NCI-H2081 treated with DMSO at 0.1 percent for 48 hours (cell line): ENCODE measurements at places on chromosomes 6 and 20.

DNA sequence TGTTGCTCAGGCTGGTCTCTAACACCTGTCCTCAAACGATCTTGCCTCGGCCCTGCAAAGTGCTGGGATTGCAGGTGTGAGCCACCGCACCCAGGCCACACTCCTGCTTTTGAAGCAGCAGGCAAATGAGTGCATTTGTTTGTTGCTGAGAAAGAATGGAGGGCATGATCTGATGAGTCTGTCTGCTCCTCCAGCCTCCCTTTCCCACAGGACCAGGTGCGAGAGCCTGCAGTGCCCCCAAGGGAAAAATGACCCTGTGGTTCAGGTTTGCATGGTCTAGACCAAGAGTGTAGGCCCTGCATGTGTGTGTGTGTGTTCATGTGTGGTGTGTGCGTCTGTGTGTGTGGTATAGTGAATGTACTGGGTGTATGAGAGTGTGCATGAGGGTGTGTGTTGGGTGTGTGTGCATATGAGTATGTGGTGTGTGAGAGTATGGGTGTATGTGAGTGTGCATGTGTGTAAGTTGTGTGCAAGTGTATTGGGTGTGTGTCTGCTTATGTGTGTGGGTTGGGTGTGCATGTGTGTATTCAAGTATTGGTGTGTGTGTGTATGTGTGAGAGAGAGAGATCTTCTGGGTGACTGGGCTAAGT lies 22.8 kb upstream of the FOXC1 start:
- no peak for DNase-seq

GRCh38 chr6:2385471-2385983 lies 140.1 kb upstream of the GMDS start:
- no peak for DNase-seq

DNA sequence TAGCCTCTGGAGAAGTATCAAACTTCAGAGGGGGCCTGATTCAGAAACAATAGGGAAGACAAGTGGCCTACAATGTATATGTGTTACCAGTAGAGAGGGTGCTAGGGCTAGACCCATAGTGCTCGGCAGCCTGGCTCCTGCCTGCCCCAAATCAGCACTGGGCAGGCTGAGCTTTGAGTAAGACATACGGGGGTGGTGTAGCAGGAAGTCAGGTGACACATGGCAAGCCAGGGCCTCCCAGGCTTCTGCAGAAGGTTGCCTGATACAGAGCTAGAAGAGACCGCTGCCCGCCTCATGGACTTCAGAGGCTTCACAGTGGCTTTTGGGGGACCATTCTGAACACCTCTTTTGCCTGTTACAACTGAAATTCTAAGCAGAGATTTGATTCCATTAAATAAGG lies 43.4 kb downstream of the RALY start:
- DNase-seq, result no peak

- DNase-seq, result no peak
Observed at GRCh38 chr6:166258854-166259276, 49.3 kb downstream of the PRR18 start.

GRCh38 chr20:35015863-35016193 lies 60.2 kb downstream of the MYH7B start:
- no peak for DNase-seq

GRCh38 chr6:161522276-161522675 lies 248.4 kb upstream of the AGPAT4 start:
- DNase-seq, result no peak

GRCh38 chr6:32436995-32437836 lies 2.5 kb upstream of the HLA-DRA start:
- no peak for DNase-seq

DNA sequence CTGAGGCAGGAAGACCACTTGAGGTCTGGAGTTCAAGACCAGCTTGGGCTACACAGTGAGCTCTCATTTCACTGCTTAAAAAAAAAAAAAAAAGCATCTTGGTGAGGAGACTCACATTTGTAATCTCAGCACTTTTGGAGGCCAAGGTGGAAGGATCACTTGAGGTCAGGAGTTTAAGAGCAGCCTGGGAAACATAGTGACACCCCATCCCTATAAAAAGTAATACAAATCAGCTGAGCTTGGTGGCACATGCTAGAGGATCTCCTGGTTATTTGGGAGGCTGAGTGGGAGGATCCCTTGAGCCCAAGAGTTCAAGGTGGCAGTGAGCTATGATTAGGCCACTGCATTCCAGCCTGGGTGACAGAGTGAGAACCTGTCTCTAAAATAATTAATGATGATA lies 29.4 kb upstream of the SYNCRIP start:
- no peak for DNase-seq

DNA sequence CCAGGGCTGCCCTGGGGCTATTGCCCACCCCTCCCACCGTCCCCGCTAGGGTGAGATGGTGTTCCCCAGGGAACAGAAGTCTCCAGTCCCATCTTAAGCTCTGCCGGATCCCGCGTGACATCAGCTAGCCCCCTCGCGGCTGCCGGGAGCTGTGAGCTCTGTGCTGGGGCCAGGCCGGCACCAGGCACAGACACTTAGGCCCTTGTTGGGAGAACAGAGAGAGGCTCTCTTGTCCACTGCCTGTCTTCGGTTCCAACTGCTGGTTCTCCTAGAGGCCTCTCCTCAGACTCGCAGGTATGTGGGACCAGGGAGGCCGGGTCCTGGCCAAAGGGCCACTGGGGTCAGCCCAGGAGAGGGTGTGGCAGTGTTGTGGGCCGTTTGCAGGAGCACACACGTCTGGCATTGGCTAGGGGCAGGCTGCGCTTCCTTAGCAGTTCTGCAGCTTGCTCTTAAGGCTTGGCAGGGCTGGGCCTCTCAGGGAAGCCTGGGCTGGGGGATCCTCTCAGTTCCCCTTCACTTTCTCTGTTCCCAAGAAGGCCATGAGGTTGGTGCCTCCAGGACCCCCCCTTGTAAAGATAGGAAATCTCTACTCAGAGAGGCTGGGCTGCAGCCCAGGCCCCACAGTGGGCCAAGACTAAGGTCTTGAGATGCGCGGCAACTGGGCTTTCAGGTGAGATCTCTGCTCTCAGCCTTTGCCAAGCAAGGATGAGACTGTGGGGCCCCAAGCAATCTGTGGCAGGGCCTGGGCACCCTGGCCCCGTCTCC lies 6.3 kb downstream of the SGK2 start:
- DNase-seq, result no peak

- no peak for DNase-seq
Observed at GRCh38 chr20:12068121-12068520, 150.4 kb downstream of the BTBD3 start.

DNA sequence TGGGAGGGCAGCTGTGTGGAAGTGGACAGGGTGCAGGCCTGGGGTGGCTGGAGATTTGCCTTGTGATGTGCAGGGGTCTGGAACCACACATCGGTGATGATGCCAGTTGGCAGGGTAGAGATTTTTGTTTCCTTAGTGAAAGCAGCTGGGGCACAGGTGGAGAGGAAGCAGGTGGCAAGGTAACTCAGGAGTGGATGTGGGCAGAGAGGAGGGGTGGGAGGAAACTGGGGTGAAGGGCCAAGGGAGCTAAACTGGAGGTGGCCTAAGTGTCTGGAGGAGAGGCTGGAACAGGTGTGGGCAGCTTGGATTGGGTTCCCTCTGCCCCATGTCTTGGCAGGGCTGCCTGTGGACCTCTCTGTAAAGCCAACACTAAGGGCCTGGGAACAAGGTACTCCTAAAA lies 4.7 kb upstream of the SCUBE3 start:
- no peak for DNase-seq

- no peak for DNase-seq
Observed at GRCh38 chr6:113287396-113287795, 569.7 kb upstream of the MARCKS start.

GRCh38 chr6:92945799-92946198 lies 473.6 kb downstream of the EPHA7 start:
- DNase-seq, result no peak

GRCh38 chr6:32244946-32245398 lies 21.1 kb upstream of the NOTCH4 start:
- no peak for DNase-seq

- no peak for DNase-seq
Observed at GRCh38 chr6:152378169-152378568, 259.0 kb downstream of the SYNE1 start.

DNA sequence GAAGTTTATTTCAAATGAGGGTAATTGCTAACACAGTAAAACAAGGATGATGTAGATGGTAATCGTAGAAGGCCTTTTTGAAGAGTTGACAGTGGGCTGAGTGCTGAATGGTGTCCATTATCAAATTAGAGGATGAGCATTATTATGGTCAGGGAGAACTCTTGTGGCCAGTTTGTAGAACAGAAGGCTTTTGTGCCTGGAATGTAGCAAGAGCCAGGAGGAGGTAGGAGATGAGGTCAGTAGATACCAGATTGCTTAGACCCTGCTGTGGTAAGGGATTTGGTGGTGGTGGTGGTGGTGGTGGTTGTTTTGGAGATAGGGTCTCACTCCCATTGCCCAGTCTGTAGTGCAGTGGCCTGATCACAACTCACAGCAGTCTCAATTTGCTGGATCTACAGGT lies 6.2 kb downstream of the CSE1L start:
- no peak for DNase-seq

DNA sequence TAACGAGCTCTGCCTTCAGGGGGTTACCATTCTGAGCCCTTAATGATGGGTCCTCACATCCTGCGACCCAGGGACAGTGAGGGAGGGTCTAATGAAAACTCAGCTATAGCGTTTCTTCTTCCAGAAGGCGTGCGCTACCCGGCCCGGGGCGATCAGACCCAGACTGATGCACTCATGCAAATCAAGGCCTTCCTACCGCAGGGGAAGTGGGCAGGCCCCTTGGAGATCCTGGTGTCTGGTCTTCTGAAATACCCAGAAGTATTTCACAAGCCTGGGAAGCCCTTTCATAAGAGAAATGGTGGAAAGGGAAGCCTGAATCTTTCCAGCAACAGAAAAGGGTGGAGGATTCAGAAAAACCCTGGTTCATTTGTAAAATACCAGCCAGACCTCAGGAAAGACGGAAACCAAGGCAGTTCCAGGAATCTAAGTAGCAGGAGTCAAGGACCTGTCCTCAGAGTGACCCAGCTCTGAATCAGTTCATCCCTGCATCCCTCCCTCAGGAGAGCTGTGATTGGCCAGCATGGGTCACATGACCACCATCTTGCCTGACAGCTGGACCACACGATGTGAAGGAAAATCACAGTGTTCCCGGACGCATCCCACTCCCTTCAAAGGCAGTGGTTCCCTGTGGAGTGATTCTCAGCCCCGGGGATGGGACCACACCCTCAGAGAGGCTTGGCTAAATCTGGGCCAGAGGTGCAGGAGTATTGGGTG lies 12.7 kb downstream of the BFSP1 start:
- DNase-seq, result no peak

DNA sequence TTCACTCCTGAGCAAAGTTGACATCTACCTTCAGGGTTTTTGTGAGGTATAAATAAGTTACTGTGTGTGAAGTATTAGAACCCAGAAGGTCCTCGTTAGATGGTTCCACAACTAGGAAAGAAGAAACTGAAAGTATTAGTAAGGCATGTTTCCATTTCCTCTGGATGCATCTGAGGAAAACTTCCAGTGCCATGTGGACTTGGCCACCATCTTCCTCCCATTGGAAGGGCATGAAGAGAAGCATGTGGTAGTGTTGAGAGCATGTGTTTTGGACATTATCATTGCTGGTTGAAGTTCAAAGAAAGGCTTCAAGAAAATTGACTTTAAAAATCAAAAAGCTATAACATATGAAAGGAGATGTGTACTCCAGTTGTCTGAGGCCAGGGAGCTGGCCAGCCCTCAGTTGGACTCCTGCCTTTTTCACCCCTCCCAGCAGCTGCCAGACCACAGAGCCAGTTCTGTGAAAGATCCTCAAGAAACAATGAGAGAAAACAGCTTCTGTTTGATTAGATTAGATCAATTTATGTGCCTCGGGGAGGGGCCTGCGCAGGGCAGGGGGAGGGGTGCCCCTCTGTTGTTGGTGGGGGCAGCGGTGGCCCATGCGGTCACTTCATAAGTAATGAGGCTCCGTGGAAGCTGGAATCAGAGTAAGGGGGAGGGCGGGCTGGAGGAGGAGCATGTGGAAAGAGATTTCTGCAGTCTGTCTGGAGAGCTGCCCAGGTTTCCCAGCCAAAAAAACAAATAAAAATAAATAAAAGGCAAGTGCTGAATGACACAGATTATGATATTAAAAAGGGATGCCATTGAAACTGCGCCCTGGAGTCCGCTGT lies 154.0 kb downstream of the JARID2 start:
- DNase-seq, result no peak

- DNase-seq, result no peak
Observed at GRCh38 chr20:9319687-9320384, 194.6 kb upstream of the LAMP5 start.

- DNase-seq, result no peak
Observed at GRCh38 chr6:142968601-142969000, 23.6 kb upstream of the HIVEP2 start.

DNA sequence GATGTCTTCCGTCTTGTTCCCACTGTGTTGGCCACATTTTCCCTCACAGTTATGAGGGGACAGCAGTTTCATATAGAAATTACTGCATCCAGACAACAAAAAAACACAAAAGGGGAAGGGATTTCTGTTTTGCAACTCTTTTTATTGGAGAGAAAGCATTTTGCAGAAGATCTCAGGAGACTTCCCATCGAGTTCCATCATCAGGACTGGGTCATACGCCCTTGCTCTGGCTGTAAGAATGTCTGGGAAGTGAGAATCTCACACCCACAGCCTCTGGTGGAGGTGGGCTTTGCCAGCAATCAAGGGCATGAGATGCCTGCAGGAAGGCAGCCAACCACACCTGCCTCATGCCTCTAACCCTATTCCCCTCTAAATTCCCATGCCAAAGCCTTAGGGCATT lies 5.8 kb upstream of the IGF2R start:
- DNase-seq, result no peak
